Activated CD8-positive, alpha-beta memory T cell treated with anti-CD3 and anti-CD28 coated beads, Interleukin-2, amount 10 ng/mL, durations not matched to agents 7 days and 5 days (primary cell): ENCODE measurements at places on chromosomes 1 and 21.
A peak's percentile ranks its signal among the peaks of the same experiment; 100 is the strongest.

DNA sequence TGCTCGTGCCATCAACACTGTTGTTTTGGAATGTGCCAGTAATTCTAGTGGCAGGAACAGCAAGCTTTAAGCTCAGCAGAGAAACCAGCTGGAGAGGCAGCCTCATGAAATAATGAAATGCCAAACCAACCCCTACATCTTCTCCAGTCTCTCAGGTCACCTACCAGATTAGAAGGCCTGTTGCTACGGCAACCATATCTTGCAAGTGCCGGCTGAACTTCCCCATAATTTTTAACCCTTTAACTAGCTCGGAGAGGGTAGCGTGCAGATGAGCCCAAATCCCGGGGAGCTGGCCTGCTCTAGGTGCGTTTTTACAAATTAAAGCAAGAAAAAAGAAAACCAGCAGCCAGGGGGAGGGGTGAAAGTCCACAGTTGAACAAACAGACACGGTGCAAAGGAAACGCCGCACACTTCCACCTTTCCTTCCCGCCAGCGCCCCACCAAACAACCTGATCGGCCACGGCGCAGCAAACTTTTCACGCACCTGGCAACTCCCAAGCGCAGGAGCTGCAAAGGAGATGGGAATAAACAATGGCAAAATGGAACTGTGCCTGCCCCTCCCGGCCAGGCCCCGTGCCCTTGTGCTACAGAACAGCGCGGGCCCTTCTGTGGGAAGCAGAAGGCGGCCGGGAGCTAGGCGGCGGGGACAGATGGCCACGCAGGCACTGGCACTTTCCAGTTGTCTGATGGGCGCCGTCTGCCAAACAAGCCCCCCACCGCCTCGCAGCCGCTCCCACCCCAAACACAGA lies 50.1 kb downstream of the SSBP3 start:
- DNase-seq: no peak

DNA sequence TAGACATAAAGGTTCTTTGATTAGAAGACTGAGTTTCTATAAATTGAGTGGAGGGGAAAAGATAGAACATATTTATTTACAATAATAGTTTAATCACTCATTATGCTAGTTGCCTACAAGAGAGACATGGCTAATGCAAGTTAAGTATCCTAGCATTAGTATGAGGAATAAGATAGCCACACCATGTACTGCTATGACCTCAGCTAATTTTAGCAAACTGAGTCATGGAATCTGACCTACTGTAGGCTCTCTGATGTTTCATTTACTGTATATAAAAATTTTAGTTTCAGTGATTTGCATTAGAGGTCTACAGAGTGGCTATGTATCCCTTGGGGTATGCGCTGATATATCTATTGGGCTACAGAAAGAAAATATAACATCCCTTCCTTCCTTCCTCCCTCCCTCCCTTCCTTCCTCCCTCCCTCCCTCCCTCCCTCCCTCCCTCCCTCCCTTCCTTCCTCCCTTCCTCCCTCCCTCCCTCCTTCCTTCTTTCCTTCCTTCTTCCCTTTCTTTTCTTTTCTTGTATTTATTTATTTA lies 5.8 kb downstream of the AGL start:
- DNase-seq: no peak

- no peak for DNase-seq
Measured at GRCh38 chr1:247448107-247448791, 9.7 kb downstream of the OR2B11 start.

- no peak for DNase-seq
Measured at GRCh38 chr1:31753707-31754349, 10.3 kb downstream of the ADGRB2 start.

- DNase-seq: no peak
Measured at GRCh38 chr1:3297756-3298155, 156.7 kb upstream of the ARHGEF16 start.

DNA sequence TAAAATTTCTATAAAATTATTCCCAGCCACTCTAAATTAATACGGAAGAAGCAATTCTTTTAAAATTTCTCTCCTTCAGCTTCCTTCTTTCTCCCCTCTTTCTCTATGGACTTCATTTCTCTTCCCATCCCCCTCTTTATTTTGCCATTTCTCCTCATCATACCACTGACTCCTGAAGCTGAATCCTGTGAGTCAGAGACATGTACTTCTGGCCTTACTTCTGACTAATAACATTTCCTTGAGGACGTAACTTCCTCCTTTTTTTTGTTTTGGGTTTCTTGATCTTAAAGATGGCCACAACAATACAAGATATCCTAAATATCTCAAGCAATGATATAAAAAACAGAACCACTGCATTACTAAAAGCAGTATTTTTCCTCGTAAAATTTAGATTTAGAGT lies 63.6 kb upstream of the DENND1B start:
- no peak for DNase-seq

- DNase-seq: no peak
Measured at GRCh38 chr1:232835166-232835565, 29.9 kb downstream of the MAP10 start.

- no peak for DNase-seq
Measured at GRCh38 chr1:159171254-159171687, at the start of gene CADM3. TSS of gene CADM3 (plus strand) at chr1:159171615. CDS start at chr1:159171766, 151 bp downstream.

- no peak for DNase-seq
Measured at GRCh38 chr21:24050231-24050630, 1557.0 kb downstream of the MRPL39 start.

GRCh38 chr1:55490547-55490946 lies 275.4 kb upstream of the USP24 start:
- no peak for DNase-seq

GRCh38 chr1:234645964-234646363 lies 36.0 kb upstream of the IRF2BP2 start:
- DNase-seq: no peak

DNA sequence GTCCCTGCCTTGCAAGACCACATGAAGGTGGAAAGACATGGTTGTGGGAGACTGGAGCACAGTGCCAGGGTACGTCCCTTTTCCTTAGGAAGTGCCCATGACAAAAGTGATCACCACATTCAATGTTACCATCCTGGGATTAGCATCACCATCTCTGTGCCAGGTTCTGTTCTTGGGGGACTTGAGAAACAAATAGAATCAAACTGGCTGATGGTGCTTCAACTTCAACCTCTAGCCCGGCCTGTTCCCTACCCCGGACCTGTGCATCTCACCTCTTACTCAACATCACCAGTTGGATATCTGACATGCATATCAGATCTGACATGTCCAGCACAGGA lies 153.3 kb downstream of the GRIK3 start:
- peak; percentile 15 for DNase-seq

DNA sequence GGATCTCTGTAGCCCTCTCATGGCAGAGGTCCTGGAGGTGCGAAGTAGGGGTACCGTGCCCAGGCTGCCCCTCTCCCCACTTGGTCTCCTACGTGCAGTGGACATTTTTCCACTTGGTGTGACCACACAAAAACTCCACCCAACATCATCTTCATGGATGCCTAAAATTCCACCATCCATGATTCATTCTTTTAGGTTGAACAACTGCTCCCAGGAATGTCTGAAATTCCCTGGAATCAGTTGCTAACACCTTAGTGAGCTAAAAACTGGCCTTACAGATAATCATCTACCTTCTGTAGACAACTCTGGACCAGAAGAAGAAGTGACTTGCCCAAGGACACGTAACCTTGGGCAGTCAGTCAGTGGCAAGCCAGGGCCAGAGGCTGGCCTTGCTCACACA lies 32.1 kb upstream of the CLIC4 start:
- DNase-seq: no peak

GRCh38 chr1:40897513-40897912 lies 35.4 kb upstream of the CITED4 start:
- DNase-seq: no peak

GRCh38 chr1:147840909-147841308 lies 61.7 kb upstream of the GJA8 start:
- DNase-seq: no peak

- no peak for DNase-seq
Measured at GRCh38 chr1:170790175-170790574, 126.2 kb downstream of the PRRX1 start.

GRCh38 chr1:206089341-206089740 lies 27.8 kb downstream of the AVPR1B start:
- no peak for DNase-seq

DNA sequence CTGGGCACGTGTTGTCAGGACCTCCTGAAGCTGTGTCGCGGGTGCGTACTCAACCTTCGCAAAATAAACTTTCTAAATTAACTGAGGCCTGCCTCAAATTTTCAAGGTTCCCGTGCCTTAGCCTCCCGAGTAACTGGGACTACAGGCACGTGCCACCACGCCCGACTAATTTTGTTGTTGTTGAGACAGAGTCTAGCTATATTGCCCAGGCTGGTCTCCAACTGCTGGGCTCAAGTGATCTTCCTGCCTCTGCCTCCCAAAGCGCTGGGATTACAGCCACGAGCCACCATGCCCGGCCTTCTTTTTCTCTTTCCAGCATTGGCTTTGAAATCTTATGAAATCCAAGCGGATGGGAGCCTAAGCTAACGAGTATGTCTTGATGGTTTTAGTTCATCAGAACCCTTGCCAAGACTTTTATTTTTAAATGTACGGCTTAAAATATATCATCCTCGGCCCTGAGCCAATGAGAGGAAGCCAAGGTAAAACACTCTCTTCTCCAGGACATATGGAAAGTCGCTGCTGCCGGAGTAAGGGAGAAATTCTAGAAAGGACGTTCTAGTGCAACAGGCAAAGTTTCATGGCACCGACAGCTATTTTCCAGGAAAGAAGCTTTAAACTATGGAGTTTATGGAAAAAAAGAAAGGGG lies 12.7 kb upstream of the ERVH48-1 start:
- DNase-seq: no peak

GRCh38 chr1:101435831-101436511 lies 199.2 kb downstream of the S1PR1 start:
- no peak for DNase-seq
